Natural killer cell treated with Interleukin-12 subunit alpha and Interleukin-12 subunit beta and Interleukin-15 and Interleukin-18, amount 100 ng/mL, for 72 hours (primary cell): ENCODE measurements at places on chromosomes 16 and 17.

DNA sequence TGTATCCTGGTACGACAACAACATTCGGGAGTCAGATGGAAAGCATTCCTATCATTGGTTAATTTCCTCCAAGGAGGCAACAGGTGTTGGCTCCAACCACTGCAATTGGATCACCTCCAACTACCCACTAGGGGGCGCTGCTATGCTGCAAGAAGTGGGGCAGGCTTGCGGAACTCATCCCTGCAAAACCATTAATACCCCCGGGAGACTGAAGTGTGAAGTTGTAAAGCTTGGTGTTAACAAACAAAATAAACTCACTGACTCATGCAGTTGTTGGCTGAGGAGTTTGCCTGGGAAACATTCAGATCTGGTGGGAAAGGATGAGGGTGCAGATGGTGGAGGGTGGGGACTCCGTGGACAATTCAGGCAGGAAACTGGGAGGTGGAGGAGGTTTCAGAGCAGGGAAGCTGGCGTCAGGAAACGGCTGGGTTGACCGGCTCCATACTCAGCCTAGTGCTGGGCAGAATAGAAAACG is 84.9 kb downstream of the HS3ST2 start:
- peak; percentile 78 for DNase-seq

DNA sequence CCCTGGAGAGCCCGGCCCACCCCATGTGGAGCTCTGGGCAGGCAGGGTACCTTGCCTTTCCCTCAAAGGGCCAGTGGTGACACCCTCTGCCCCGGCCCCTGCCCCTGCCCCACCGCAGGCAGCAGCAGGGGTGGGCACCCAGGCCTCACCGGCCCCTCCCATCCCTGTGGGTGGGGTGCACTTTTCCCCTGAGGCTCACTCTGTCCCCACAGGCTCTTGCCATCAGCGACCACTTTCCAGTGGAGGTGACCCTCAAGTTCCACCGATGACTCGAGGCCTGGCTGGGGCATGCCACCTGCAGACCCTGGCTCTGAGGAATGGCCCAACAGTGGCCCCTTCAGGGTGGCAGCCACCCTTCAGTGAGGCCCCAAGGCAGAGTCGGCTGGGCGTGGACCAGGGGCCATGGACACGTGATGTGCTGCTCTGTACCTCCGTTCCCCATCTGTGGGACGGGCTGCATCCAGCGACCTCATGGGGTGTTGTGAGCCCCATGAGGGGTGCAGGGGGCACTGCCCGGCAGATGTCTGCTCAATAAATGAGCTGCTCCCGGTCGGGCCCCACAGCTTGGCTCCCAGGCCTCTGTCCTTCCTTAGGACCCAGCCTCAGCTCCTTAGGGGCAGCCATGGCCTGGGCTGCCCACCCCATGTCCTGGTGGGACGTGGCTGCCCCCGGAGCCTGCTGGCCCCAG is 2.0 kb downstream of the DNASE1L2 start:
- DNase-seq = no peak

DNA sequence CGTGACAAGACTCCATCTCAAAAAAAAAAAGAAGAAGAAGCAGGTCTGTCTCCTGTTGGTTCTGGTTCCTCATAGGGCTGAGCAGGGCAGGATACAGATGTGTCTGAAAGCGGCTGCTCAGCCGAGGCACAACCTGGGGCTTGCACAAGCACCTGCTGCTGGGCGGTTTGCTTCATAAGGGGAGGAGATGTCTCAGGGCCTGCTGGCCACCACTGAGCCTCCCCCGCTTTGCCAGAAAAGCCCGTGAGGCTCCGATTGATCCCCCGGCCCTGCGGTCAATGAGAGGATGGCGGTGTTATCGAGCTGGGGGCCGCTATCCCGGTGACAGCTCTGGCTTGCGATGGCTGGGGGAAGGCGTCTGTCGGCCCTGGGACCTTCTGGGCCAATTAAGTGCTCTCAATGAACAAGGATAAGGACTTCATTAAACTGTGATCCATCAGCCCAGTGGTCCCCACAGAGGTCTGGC is 162.0 kb downstream of the SDK2 start:
- peak; percentile 57 for DNase-seq

DNA sequence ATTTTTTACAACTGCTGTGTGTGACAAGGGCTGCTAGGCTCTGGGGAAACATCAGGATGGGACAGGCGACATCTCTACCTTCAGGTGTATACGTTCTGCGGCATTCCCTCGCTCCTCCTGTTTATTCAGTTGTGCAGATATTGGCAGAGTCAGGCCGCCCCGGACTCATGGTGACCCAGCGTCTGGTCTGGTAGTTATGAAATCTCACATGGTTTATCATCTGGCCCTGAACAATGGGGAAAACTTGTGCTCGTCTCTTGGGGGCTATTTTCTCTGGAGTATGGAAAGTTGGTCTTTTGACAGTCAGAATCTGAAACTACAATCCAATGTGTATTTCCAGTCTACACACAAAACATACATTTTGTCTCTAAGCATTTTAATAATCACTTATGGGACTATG is 3.3 kb downstream of the MARCHF10 start:
- DNase-seq = no peak

DNA sequence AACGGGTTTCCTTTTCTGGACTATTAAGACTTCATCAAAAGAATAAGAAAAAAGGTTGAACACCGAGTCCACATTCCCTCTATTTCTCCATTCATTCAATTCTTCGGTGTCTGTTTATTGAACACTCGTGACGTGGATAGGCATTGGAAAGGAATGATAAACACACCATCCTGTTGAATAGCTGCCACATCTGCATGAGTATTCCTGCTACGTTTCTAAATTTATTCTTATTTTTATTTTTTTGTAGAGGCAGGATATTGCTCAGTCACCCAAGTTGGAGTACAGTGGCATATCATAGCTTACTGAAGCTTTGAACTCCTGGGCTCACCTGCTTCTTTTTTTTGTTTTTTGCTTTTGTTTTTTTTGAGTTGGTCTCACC is 80.8 kb upstream of the CIBAR2 start:
- no peak for DNase-seq

DNA sequence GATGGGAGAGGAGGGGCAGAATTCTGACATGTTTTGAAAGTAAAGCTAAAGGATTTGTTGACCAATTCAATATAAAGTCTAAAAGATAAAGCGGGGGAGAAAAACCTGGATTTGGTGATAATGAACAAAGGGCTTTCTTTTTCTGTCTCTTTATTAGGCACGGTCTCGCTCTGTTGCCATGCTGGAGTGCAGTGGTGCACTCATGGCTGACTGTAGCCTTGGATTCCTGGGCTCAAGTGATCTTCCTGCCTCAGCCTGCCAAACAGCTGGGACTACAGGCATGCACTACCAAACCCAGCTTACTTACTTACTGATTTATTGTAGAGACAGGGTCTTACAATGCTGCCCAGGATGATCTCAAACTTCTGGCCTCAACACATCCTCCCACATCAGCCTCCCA is 7.5 kb downstream of the CDR2 start:
- DNase-seq = no peak

GRCh38 chr16:78882150-78882549 is 718.4 kb downstream of the MAF start:
- no peak for DNase-seq

DNA sequence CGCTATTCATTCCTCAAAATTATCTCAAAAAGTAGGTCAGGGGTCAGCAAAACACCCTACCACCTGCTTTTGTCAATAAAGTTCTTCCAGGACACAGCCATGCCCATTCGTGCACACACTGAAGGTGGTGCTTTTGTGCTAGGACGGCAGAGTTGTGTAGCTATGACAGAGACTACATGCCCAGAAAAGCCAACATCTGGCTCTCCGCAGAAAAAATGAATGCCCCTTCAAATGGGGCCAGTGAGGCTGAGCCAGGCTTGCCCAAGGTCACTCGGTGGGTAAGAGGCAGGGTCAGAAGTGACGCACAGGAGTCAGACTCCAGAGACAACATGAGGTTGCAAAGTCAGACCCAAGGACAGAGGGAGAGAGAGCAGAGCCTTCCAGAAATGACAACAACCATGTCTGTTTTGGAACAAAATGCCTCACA is 200.1 kb downstream of the XYLT1 start:
- no peak for DNase-seq

- no peak for DNase-seq
Observed at GRCh38 chr16:84833144-84833500, 13.3 kb downstream of the CRISPLD2 start.

DNA sequence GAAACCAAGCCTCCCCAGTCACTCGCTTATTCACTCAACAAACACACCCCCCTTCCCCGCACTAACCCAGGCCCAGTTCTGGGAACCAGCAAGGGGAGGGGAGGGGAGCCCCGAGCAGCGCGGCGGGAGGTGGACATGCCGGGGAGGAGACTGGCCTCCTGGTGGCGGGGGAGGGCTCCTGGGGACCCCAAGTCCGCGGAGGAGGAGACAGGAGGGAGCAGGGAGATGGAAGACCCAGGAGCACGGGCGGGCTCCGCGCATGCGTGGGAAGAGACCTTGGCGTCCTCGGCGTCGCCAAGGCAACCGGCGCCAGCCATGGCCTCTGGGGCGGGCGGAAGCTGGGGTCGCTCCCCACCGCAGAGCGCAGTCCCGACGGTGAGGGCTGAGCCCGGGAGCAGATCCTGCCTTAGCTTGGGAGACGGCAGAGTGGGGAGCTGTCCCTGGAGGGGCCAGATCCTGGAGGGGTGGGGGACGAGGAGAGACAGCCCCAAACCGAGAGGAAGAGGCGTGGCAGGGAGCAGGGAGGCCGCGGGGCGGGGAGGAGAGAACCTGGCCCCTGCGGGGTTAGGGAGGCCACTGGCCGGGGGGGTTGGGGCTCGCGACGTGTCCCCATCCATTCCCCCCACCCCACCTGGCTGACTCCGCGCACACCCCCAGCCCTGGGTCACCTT is at the start of gene PRR29:
PRR29 (plus strand) TSS at position 302 of the 671 bp plus-strand sequence; CDS start at position 316, 14 bp downstream.
- DNase-seq = peak; percentile 84

GRCh38 chr16:60404401-60404800 is 1631.8 kb downstream of the CDH8 start:
- no peak for DNase-seq

- DNase-seq = no peak
Observed at GRCh38 chr16:58127033-58127556, 2.1 kb downstream of the CFAP20 start.

DNA sequence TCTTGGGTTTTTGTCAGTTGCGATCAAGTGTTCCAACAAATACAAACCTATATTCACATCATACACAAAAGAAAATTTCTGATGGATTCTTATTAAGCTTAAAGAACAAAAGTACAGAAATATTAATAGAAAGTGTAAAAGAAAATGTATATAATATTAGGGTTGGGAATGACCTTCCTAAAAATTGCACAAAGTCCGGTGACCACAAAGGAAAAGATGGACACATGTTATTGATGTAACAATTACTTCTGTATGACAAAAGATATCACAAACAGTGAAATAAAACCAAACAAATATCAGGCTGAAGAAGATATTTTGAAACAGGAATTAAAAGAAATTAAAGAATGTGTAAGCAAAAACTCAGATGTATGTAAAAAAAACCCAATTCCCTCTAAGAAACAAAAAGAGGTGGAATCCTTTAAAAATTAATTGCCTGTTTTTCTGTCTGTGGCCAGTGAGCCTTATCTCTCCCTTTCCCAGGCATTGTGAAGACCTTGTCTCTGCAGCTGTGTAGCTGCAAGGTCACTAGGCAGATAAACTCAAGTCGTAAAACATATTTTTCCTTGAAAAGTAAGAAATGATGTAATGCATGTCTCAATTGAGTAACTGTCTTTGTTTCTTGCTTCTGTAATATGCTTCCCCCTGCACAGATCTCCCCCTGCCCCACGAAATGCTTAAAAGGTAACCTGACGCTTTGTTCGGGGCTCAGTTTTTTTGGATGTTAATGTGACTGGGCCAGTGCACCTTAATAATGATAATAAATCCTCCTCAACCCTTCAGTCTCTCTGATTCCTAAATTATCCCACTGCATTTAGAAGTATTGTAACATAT is 2.8 kb downstream of the ST6GALNAC1 start:
- DNase-seq = no peak

DNA sequence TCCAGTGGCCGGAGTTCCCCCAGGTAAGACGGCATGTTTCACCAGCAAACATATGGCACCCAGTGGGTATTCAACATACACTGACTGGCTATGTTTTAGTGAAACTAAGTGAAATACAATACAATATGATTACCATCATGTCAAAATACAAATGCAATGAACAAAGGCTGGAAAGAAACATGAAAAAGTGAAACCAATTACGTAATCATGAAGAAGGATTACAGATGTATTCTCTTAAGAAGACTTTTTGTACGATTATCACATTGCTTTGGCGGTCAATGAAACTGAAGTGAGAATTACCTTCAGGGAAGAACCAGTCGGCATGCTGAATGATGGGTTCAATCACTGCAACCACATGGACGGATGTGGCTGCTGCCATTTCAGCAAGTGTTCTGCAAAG is 71.7 kb downstream of the ARHGAP17 start:
- no peak for DNase-seq

GRCh38 chr16:84567286-84567962 is 50.5 kb downstream of the COTL1 start:
- no peak for DNase-seq

GRCh38 chr17:29412780-29413565 is 22.8 kb downstream of the TAOK1 start:
- DNase-seq = no peak

DNA sequence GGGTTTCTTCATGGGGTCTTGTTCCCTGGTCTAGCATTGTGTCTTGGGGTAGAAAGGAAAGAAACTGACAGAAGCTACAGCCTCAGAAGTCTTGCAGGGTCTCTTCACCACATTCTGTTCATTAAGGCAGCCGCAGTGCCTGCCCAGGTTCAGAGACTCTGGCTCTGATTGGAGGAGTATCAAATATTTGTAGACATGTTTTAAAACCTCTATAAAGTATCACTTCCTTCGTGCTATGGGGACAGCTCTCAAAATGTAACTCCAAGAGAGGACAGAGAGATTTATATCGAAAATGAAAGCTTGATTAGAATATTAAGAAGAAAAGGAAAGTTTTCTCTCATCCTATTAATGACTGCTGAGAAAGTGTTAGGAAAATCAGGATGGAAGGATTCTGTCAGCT is 107.0 kb upstream of the CACNG3 start:
- no peak for DNase-seq

GRCh38 chr16:87541872-87542234 is 49.0 kb upstream of the ZCCHC14 start:
- DNase-seq = no peak

DNA sequence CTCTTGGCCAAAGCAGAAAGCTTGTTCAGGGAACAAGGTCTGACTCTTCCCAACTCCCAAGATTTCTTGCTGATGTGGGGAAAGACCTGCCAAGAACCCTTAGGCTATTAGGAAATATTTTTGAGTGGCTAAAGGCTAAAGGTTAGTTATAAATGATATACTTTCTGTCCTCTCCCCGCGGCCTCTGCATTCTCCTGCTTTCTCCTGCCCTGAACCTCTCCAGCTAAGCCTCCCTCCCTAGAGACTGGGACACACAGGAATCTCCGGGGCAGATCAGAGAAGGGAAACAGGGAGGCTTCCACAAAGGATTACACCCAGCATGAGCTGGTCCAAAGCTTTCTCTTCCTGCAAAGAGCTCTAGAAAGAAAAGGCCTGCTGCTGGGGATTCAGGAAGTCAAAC is 2.3 kb downstream of the SLC43A2 start:
- DNase-seq = no peak

GRCh38 chr16:56415875-56416274 is 9.5 kb downstream of the AMFR start:
- DNase-seq = no peak
